ENCODE measurements at places on chromosomes 7 and 10.

GRCh38 chr10:25614652-25615051 lies 319.4 kb upstream of the MYO3A start:
- no peak for DNase-seq

DNA sequence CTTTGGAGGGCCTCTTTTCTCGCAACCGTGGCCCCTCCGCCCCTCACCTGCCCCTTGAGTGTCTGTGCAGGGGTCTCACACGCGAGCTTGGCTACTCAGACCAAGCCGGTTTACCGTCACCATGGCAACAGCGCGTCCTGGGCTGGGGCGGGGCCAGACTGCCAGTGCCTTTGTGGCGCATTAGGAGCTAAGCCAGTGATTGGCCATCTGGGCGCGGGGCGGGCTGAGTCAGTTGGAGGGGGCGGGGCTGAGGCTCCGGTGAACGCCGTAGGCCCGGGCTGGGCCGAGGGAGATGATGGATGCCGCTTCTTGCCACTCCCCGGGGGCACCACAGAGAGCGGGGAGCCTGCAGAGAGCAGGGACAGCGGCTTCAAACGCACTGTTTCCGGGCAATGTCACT lies 48.7 kb upstream of the FXYD4 start:
- DNase-seq, result no peak

DNA sequence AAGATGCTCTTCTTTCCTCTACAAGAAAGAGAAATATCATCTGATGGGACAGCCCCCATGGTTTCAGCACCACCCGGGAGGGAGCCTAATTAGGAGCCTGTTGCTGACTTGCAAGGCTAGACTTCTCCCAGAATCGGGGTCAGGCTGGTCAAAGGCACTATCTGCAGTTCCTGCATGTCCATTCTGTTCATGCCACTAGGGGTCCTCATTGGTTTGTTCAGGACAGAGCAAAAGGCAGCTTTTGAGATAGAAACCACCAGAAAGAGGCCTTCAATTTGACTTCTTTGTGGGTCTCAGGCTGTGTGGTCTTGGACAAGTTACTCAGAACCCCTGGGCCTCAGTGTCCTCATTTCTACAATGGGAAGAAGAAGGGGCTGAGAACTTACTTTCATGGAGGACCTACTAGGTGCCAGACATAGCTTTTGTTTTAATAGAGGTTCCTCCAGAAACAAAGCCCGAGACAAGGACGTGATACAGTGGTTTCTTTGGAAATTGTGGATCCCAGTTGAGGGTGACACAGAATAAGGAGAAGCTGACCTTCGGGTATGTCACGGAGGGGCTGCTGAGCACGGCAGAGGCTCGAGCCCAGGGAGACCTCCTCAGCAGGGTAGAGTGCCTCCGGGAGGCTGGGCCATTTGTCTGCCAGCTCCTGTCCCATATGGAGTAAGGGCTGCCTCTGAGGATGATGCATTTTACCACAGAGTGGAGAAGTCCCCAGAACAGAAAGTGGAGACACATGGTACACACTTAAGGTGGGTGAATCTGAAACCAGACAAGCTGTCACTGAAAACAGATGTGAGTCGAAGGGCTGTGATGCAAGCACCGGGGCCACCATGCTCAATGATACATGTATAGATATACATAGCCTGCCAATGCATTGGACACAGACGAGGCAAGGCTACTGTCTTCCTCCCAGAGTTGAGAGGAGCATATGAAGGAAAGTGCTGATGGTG lies 33.1 kb upstream of the NEUROD6 start:
- DNase-seq, result peak; percentile 46

DNA sequence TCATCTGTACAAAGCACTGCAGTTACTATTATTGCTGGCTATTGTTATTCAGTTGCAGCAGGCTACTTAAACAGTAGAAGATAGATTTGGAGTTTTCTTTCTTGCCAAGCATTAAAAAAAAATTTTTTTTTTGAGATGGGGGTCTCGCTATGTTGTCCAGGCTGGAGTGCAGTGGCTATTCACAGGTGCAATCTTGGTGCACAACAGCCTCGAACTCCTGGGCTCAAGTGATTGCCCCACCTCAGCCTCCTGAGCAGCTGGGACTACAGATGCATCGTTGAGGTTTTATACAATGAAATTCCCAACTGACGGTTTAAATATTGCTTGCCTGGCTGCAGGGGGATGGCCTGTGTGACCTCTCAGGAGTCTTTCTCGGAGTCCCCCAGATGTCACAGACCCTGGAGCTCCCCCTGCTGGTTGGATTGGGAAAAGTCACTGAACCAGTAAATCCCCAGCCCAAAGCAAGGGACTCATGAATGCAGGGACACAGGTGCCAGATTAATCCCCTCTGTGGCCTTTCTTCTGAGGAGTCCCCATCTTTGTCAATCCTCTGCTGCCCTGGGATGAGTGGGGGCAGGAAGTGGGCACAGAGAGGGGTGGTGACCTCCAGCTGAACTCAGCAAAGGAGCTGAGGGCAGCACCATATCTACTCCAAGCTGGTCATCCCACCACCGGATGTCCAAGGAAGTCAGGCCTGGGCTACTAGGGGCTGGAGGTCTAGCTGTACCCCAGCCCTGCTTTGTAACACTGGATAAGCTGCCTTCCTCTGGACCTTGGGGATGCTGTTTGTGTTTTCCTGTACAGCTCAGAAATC lies 149.6 kb downstream of the C10orf105 start:
- peak; percentile 47 for DNase-seq

DNA sequence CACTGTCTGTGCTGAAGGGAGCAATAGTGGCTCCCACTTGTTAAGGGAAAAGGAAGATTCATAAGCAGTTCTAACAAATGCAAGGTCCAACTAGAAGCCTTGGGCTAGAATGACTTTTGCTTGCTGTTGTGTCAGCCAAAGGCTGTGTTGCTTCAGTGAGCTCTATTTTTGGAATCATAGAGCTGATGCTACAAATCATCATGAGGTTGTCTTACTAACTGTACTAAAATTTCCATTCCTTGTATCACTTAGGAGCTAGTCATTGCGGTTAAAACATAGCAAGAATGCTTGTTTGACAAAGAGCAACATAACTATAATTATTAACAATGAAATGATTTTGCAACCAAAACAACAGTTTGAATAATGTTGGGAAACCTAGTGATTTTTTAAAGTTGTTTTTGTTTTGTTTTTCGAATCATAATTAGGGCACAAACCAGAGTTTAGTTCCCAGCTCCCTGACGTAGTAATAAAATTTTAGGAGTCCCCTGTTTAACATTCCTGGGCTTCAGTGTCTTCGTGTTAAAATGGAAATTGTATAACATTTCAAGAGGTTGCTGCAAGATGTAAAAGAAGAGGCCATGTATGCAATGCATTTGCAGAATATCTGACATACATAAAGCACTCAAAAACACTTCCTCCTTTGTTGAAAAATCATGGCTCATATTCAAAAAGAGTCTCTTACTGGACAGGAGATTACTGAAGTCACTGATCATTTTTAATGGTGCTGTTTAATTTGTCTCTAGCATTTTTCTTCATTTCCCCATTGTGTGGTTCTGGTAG lies 183.4 kb downstream of the MACC1 start:
- DNase-seq, result no peak

GRCh38 chr7:47026780-47027361 lies 555.0 kb downstream of the TNS3 start:
- DNase-seq, result peak; percentile 5

- no peak for DNase-seq
Observed at GRCh38 chr10:118436742-118437141, 94.6 kb upstream of the FAM204A start.

DNA sequence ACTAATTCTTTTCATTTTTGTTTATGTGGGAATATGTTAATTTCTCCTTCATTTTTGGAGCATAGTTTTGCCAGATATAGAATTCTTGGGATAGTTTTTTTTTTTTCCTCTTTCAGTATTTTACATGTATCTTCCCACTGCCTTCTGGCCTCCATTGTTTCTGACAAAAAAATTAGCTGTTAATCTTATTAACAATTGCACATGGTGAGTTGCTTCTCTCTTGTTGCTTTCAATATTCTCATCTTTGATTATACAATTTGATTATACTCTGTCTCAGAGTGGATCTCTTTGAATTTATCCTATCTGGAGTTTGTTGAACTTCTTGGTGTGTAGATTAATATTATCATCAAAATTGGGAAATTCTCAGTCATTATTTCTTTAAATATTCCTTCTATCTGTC lies 41.4 kb upstream of the HABP2 start:
- no peak for DNase-seq

GRCh38 chr7:136925556-136925955 lies 57.1 kb downstream of the CHRM2 start:
- no peak for DNase-seq

- no peak for DNase-seq
Observed at GRCh38 chr10:130889780-130890179, 421.7 kb downstream of the TCERG1L start.

- no peak for DNase-seq
Observed at GRCh38 chr7:95011146-95011928, 103.9 kb downstream of the PPP1R9A start.

GRCh38 chr10:13930120-13930519 lies 343.4 kb downstream of the PRPF18 start:
- no peak for DNase-seq

- DNase-seq, result no peak
Observed at GRCh38 chr7:122577449-122578003, 121.4 kb downstream of the RNF133 start.

DNA sequence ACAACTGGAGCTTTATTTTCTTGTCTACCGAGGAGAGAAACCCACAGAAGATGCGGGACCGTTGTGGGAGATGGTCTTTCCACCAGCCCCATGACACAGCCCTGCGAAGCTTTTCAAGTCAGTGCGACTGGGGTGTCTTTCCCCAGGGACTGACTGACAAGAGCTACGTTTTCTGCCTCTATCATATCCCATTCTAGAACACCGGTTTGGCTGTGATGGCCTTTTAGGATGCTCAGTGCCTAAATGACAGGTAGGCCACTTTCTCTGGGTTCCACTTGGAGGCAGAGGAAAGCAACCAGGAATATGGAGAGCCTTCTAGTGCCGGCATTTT lies 16.9 kb downstream of the SLC13A4 start:
- DNase-seq, result no peak

GRCh38 chr7:26658389-26659084 lies 205.9 kb downstream of the SKAP2 start:
- peak; percentile 85 for DNase-seq

GRCh38 chr10:48418189-48418788 lies 111.8 kb downstream of the MAPK8 start:
- DNase-seq, result no peak

DNA sequence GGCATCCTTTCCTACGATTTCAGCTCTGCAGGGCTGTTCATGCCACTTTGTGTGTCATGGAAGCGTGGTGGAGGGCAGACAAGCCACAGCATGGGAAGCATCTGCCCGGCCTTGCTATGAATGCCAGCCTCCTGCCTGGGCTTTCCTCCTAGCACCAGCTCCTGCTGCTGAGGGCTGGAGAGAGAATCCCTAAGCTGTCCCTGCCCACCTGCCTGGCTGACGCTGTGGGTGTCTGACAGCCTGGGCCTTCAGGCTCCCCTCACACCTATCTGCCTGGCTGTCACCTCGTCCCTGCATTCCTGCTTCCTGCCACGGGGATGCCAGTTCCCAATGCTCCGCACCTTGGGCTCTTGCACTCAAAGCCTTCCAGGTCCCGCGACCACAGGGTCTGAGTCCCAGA lies 606.5 kb upstream of the MGMT start:
- DNase-seq, result no peak

- DNase-seq, result peak; percentile 59
Observed at GRCh38 chr7:157276731-157277562, 59.9 kb upstream of the DNAJB6 start.

GRCh38 chr10:126671402-126671975 lies 996 bp upstream of the C10orf90 start:
- DNase-seq, result peak; percentile 56

GRCh38 chr7:25779002-25779546 lies 372.9 kb upstream of the NFE2L3 start:
- DNase-seq, result no peak

DNA sequence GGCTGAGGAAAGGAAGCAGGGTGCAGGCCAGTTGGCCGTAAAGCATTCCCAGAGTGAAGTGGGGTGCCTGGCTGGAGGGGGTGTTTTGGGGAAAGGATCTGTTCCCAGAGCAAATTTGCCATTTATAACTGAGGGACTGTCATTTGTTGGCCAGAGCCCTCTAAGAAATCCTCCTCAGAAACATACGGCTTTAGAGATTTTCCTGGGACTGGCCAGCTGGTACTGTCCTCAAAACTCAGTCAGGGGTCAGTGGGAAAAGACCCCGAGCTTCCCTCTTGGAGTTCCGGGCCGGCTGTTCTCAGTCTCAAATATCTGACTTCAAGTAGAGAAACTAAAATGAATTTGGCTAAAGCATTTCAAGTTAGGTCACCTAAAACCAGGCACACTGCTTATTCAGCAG lies 55.9 kb downstream of the ETV1 start:
- DNase-seq, result no peak

GRCh38 chr10:11336722-11337162 lies 274.7 kb downstream of the USP6NL start:
- DNase-seq, result peak; percentile 58

GRCh38 chr10:22803261-22803885 lies 89.0 kb upstream of the PIP4K2A start:
- DNase-seq, result no peak

GRCh38 chr10:61169294-61169693 lies 225.3 kb upstream of the RHOBTB1 start:
- DNase-seq, result no peak

- DNase-seq, result no peak
Observed at GRCh38 chr10:76647301-76647700, 990.3 kb downstream of the KCNMA1 start.

DNA sequence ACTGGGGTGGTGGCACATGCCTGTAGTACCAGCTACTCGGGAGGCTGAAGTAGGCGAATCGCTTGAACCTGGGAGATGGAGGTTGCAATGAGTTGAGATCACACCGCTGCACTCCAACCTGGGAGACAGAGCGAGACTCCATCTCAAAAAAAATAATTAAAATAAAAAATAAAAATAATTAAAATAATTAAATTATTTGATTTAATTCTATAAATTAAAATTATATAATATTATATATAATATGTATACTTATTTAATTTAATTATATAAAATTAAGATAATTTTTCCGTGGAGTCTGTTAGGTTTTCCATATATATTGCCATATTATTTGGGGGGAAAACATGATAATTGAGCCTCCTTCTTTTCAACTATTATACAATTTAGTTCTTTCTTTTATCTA lies 12.0 kb downstream of the WIPF3 start:
- no peak for DNase-seq

DNA sequence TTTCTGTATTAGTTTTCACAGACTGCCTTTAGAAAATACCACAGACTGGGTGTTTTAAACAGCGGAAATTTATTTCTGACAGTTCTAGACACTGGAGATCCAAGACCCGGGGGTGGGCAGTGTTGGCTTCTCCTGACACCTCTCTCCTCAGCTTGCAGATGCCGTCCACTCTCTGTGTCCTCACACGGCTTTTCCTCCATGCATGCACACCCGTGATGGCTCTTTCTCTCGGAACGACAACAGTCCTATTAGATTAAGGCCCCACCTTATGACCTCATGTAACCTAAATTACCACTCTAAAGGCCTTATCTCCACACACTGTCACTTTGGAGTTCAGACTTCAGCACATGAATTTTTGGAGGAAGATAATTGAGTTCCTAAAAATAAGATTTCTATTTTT lies 142.9 kb upstream of the VWC2 start:
- no peak for DNase-seq

Data from NCI-H345 (cell line).